Activated naive CD4-positive, alpha-beta T cell treated with Interleukin-2 at 50 U/mL for 16 hours (primary cell): ENCODE measurements at places on chromosomes 1 and 21.

- no peak for DNase-seq
Observed at GRCh38 chr1:55007625-55008024, 8.9 kb downstream of the BSND start.

DNA sequence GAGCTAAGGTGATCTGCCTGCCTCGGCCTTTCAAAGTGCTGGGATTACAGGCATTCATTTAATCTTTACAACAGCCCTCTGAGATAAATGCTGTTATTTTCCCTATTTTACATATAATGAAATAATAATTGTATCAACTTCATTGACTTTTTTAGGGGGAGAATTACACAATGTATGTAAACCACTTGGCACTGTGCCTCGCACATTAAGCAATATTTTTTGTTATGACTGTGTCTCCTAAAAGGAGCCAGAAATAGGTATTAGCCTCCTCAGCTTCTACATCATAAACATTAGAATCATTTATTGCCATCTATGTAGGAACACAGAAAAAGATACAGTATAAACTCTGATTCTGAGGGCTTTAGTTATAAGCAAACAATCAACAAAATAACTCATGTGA is 1.1 kb upstream of the DNAJC28 start:
- DNase-seq = no peak

GRCh38 chr1:198556971-198557370 is 16.5 kb upstream of the ATP6V1G3 start:
- peak; percentile 34 for DNase-seq

DNA sequence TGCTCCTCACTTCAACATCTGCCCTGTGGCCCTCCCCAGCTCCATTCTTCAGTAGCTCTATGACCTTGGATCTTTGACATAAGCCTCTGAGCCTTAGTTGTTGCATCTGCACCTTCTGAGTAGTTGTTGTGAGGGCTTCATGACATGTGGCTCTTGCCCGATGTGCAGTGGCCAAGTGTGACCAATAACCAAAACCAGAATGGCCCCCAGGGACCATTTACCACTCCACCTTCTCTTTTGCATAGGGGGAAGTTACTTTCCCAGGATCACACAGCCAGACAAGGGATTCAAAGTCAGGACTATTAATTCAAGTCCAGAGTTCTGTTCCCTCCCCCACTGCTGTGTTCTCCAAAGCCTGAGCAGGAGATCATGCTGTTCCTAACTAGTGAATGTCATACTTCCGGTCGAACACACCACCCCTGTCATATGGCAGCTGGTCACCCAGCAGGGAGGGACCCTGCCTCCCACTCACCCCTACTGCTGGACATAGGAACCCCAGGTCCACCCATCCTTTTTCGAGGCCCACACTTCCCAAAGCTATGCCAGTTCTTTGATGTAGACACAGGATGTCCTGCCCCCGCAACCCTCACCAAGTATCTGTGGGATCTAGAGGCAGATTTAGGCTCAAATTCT is 4.0 kb downstream of the FGR start:
- no peak for DNase-seq

DNA sequence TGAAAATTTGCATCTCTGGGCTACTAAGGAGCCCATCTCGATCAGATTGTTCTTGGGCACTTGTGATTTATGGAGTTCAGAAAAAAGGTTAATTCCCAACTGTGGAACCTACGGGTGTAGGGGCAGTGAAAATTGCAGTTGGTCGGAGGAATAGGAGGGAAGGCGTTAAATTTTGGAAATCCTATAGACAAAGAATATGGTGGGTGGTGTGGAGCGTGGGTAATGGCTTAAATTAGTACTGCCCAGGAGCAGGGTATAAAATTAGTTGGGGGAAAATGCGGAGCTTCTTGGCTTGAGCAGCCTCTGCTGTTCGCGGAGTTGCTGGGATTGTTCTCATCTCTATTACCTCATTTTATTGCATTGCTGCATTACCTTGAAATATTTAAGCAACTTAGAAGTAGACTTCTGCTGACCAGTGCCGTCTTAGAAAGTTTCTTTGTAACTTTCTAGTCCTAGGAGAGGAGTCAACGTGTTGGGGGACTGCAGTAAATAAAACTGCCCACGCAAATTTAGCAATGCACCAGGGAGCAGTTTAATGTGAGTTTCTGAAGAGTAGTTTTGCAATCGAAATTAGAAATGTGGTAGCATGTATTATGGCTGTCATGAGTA is 514 bp downstream of the S1PR1 start:
- peak; percentile 28 for DNase-seq

DNA sequence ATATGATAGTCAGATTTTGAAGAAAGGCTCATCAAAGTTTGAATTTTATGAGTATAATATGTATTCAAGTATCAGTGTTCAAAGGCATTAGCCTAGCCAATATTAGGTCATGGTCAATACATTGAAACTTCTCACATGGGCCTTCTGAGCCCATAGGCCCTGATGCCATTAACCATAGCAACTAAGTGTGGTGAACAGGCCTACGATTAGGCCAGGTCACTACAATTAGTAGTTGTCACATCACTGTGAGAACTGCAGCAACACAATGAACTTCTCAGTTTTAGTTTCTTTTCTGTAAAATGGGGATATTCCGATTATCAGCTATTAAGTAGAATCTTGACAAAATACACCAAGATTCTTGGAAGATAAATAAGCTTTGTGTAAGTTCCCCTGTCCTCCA is 30.0 kb downstream of the CELF3 start:
- DNase-seq = no peak

- DNase-seq = no peak
Observed at GRCh38 chr21:26100573-26100972, 70.0 kb downstream of the APP start.

- DNase-seq = no peak
Observed at GRCh38 chr1:46687921-46688509, 16.4 kb downstream of the TEX38 start.

GRCh38 chr1:222643606-222643937 is 25.7 kb downstream of the MIA3 start:
- no peak for DNase-seq

DNA sequence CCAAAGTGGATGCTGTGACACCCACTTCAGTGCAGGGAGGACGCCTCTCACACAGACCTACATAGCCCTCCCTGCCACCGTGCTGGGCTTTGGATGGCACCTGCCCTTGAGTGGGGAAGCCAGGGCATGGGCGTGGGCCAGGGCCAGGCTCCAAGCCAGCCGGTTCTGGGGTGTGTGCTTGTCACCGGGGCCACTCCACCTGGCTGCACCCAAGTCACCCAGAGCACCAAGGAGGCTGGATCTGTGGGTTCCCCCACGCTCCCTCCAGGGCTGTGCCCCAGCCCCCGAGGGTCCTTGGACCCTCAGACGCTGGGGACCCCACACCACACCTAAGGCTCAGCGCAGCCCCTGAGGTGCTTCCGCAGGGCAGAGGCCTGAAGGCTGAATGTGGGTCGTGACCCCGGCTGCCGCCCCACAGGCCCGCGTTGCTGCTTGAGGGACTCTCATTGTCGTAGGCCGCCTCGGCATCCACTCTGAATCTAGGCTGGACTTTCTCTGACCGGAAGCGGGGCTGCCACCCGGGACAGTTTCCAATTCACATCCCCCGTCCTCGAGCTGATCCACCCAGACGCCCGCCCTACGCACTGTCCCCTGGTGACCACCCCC is 1.5 kb downstream of the MXRA8 start:
- DNase-seq = no peak

GRCh38 chr1:50421366-50421748 is 1.9 kb downstream of the DMRTA2 start:
- DNase-seq = no peak

DNA sequence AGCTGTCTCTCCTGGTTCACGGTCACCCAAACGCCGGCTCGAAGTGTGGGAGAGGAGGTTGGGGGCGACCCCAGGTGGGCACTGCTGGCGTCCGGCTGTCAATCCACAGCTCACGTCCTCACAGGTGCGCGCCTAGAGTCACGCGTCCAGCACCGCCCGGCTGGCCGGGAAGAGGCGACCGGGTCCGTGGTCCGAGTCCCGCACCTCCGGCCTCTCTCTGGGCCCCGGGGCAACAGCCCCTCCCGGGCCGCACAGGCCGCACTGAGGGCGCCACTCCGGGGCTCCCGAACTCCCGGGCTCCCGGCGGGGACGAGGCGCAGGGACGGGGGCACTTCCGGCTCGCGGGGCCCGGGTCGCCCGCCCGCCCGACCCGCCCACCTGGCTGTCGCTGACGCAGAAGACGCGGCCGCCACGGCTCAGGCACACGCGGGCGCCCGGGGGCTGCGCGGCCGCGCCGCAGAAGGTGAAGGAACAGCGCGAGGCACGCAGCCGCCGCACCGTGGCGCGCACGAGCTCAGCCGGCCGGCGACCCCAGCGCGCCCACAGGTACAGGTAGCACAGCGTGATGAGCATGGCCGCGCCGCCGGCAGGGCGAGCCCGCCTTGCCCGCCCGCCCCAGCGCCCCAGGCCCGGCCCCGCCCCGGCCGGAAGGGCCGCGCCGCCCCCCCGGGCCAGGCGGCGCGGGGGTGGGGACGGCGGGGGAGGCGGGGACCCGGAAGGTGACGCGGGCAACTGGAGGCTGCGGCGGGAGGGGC is at the start of gene HLCS:
TSS of gene HLCS (minus strand) at position 604 of the 755 bp plus-strand sequence. CDS start at position 573, 31 bp downstream.
- peak; percentile 71 for DNase-seq

GRCh38 chr1:171263901-171264300 is 15.6 kb downstream of the FMO1 start:
- DNase-seq = no peak

- no peak for DNase-seq
Observed at GRCh38 chr1:247347477-247348222, 16.0 kb upstream of the ZNF496 start.

- no peak for DNase-seq
Observed at GRCh38 chr1:68228851-68229250, 3.5 kb downstream of the WLS start.

GRCh38 chr1:86507935-86508582 is 38.8 kb upstream of the CLCA4 start:
- no peak for DNase-seq

DNA sequence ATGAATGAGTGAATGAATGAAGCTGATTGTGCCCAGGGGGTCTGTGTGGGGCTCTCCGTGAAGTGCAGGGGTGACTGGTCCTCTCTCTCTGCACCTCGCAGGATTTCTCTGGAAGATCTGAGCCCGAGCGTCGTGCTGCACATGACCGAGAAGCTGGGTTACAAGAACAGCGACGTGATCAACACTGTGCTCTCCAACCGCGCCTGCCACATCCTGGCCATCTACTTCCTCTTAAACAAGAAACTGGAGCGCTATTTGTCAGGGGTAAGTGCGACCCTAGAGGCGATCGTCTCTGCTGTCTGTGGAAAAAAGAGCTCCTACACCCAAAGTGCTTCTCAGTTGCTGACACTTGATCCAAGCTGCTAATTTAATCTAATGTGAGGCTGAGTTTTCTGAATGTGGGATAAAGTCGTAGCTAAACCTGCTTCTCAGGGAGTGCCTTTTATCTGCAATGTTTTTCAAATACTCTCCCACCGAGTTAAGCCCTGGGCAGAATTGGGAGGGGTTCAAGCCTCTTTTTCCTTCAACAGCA is 101.7 kb downstream of the HUNK start:
- DNase-seq = peak; percentile 4

DNA sequence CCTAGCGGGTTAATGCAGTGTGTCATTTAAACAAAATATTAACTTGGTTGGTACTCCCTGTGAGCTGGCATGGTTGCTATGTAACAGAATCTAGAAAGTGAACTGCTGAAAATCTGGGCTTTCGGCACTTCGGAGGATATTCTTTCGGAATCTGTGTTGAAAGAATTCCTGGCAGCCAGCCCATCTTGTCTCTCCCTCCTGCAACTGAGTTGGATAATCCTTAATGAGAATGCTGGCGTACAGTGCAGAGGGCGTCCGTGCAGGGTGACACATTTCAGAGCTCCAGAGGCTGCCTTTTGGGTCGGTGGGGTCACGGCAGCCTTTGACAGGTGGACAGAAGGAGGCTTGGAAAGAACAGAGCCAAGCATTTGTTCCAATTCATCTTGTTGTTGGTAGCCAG is 3.7 kb downstream of the KAZN start:
- DNase-seq = no peak

DNA sequence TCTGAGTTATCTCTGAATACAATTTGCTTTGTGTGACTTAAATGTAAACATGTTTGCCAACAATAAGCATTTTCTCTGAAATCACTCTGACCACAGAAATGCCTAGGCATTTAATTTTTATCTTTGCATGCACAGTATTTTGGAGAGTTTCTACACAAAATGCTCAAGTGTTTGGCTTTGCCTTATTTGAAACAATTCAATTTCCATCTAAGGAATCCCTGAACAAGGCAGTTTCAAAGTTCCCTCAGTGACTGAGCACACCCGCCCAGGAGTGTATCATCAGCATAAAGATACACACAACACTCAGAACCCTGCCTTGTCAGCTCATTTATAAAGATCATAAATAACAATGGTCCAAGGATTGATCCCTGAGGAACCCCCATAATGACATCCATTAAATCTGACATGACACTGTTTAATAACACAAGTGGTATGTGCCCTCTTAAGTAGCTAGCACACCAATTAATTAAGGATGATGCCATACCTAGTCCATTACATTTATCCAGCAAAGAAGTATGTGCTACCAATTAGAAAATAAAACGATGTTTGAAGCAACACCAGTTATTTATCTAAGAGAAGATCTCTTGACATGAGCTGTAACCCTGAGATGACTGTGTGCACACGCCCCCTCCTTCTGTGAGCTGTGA is 585.8 kb downstream of the ADGRL2 start:
- no peak for DNase-seq

GRCh38 chr1:20885121-20885520 is 98.0 kb upstream of the HP1BP3 start:
- DNase-seq = no peak

DNA sequence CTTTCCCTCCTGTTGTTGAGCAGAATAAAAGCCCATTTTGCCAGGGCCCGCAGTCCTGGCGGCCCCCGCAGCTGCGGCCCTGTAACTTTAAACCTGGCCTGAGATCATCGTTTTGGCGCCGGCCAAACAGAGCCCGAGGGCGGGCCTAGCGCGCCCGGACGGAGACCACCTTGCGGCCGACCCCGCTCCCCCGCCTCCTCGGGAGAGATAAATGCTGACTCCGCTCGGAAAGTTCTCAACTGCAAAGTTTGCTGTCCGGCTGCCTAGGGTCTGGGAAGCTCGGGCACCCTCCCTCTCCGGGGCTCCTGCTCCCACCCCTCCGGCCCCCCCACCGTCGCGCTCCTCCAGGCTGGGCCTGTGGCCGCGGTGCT is at the start of gene PDPN:
TSS of gene PDPN (plus strand) at position 238 of the 371 bp plus-strand sequence. CDS start 202 bp downstream, outside the sequence.
- no peak for DNase-seq

DNA sequence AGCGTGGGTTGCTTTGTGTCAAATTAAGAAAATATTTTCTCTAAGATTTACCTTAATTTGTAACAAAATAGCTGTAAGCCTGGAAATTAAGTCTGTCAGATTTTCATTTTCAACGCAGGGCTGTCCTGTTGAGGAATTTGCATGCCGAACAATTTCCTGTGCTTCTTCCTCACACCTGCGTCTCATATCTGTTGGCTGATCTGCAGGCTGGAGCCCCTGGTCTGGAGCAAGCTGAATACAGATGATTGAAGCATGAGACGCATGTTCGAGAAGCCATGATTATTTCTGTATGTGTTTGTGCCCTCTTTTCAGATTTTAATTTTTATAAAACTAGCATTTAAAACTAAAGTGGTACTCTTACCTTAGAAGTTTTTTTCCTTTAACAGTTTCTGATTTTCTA is 9.8 kb downstream of the MIXL1 start:
- no peak for DNase-seq

- DNase-seq = no peak
Observed at GRCh38 chr1:205669341-205670149, 10.8 kb downstream of the SLC45A3 start.

- peak; percentile 12 for DNase-seq
Observed at GRCh38 chr1:29237852-29238619, 1.7 kb downstream of the PTPRU start.
